Activated CD4-positive, CD25-positive, alpha-beta regulatory T cell treated with anti-CD3 and anti-CD28 coated beads, Interleukin-2, amount 50 U/mL, for 16 hours (primary cell): ENCODE measurements at places on chromosomes 7 and 10.

DNA sequence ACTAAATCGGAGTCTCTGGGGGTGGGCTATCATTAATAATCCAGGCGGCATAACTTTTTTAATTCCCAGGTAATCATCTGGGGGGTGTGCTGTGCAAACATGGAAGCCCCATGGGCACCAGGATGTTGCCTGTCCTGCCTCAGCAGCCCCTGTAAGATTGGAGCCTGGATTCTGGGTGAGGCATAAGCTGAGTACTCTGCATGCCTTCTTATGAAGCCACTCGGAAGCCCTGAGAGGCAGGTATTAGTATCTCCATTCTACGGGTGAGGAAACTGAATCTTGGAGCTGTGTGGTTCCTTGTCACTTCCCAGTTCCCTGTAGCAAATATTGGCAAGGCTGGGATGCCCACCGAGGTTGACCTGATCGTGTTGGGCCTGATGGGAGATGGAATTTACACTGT, 7.4 kb upstream of the OPN4 start:
- DNase-seq = no peak

DNA sequence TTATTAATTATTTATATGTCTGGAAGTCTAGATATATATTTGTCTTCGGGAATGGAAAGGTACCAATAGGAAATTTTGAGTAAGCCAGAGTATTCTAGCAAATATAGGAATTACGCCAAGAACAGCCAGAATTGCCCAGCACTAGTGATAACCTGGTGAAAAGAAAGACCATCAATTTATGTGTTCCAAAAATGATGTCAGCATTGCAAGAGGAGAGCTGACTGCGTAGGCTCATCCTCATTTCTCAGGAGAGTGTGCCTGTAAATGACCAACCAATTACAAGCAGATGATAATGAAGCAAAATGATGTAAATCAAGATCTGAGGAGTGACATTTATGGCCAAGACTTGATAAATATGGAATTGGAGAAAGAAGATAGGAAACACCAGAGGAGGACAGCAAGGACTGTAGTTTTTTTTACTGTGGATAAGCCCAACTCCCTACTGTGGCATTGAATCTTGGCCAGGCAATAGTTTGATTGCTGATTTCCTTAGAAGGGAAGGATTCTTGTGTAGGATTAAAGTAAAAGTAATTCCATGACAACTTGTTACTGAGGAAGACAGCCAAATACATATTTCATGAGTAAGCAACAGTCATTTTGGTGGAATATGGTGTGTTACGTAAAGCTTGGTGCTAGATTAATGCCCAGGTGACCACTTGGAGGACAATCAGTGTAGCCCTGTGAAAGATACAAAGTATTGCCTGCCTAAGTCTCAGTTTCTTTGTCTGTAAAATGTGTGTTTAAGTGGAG, 590.8 kb downstream of the AUTS2 start:
- no peak for DNase-seq

DNA sequence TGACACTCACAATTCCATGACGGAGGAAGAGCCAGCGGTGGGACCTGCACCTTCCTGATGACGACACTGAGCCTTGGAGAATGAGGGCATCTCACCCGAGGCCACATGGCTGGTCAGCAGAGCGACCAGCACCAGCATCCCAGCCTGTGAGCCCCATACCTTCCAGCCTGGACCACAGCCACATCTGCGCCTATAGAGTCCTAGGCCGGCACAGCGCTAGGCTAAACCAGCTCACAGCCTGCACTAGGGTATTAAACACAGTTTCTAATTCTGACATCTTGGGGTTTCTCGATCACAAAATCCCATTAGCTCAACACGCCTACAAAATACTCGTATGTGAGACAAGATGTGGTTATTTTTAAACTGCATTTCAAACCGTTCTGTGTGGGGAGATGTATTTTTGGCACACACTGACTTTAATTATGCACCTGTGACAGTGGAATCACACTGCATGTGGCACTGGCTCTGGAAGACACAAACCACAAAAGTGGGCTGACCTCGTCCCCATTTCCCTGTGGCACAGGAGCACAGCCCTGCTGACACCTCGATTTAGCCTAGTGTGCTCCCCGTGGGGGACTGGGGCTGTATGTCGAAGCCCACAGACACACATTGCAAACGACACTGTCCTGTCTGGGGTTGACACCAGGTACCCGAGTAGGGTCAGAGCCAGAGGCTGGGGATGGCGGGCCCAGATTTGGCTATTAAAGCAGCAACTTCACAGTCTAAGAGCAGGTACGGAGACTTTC, 32.5 kb downstream of the CPXM2 start:
- no peak for DNase-seq

DNA sequence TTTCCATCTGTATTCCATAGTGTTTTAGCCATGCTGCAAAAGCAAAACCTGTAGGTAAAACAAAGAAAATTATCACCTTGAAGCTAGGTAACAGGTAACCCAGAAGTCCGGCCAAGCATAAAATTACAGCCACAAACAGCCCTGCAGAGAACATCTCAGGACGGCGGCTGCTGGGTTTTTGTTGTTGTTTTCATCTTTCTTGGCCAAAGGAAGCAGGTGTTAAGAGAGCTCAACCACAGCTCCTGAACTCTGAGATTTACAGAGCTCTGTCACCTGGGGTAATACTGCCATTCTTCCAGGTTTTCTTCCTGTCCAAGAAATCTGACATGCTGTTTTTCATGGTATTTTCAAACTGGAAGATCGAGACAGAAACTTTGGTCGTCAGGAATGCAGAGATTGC, 847 bp upstream of the SCIN start:
- DNase-seq = no peak

DNA sequence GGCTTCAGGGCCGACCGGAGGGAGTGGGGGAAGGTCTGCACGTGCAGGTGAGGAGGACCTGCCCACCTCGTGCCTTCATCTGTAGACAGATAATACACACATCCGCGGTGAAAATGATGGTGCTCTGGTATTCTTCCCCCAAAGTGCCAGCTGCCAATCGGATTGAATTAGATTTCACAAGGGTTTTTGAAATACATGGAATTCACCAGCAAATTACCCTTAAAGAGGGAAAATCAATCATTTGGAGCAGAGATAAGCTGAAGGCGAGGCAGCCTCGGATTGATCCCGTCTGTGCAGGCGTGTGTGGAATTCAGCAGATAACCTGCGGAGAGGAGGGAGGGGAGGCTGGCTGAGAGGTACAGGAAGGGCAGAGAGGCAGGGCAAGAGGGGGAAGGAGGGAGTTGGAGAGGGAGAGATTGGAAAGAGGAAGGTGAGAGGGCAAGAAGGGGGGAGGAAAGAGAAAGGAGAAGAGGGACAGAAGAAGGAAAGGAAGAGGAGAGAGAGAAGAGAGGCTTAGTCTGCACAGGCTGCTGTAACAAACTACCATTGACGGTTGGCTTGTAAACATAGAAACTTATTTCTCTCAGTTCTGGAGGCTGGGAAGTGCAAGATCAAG, 84.2 kb downstream of the C10orf105 start:
- DNase-seq = no peak

DNA sequence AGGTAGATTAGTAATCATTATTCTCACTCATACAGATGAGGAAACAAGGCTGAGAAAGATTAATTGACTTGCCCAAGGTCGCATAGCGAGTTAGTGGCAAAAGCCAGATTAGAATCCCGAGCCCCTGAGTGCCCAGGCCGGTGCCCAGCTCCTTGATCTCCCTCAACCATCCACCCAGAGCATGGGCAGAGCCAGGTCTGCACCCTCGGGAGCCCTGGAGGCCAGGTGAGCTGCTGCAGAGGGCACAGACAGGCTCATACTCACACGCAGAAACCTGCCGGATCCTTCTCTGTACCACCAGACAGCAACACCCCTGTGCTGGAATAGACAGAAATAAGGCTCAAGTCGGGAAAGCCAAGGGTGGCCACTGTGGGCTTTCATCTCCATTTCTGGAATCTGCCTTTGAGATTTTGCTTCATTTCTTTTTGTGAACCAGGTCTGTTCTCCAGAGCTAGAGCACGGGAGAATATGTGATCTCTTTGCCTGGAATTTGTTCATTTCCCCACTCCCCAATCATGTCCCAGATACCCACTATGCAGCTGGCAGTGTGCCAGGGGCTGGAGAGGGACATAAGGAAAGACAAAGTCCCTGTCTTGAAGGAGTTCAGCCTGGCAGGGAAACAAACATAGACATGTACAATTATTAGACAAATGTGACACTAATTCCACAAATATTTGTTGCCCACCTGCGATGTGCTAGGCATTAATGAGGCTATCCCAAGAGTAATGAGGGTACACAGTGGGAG, 5.5 kb downstream of the AFAP1L2 start:
- no peak for DNase-seq

DNA sequence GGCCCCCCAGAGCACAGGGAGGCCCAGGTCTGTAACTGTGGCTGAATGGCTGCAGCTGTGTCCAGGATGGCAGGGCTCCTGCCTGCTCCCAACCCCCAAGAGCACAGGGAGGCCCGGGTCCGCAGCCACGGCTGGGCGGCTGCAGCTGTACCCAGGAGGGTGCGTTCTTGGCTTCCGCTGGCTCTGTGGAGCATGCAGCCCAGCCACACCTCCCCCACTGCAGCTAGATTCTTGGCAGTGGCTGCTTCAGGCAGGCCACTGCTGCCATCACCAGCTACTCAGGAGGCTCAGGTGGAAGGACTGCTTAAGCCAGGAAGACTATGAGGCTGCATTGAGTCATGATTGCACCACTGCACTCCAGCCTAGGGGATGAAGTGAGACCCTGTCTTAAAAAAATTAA, 27.9 kb downstream of the C7orf25 start:
- DNase-seq = no peak

GRCh38 chr10:17675638-17676037, 31.7 kb downstream of the STAM start:
- DNase-seq = no peak

DNA sequence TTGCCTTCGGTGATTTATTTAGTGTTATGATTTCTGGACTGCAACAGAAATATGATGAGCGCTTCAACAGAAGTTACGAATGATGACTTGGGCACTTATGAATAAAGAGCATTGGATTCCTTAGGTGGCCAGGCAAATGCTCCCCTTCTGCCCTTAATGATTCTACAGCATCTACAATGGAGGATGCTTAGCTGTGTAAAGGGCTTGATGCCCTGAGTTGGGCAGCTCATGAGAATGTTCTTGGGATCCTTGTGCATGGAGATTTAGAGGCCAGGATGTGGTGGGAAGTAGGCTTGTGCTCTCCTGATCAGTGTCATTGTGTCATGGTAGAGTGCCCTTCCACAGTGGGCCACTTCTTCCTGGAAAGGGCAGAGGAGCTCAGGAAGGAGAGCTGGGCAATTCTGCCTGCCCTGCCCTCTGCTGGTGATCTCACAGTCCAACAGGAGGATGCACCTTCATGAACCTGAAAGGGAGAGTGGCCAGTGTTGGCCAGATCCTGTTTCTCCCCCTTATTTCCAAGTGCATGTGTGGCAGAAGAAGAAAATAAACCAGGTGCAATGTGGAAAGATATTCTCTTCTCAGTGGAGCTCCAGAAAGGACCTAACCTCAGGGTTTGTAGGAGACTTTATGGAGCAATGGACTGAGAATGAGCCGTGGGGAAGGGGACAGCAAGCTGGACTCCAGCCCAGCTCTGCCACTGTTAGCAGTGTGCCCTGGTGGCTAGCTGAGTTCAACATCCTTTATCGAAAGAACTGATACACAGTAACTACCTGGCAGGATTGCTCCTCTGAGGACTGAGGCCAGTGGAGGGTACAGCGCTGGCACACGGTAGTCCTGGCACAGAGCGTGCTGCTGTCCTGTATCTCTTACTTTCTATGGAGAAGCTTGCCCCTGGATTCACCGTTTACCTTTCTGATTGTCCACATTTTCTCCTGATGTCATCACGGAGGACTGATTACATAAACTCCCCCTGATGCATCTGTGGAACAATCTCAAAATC, 182.9 kb downstream of the BMPER start:
- no peak for DNase-seq

GRCh38 chr10:843703-844102, 87.8 kb downstream of the LARP4B start:
- DNase-seq = no peak

DNA sequence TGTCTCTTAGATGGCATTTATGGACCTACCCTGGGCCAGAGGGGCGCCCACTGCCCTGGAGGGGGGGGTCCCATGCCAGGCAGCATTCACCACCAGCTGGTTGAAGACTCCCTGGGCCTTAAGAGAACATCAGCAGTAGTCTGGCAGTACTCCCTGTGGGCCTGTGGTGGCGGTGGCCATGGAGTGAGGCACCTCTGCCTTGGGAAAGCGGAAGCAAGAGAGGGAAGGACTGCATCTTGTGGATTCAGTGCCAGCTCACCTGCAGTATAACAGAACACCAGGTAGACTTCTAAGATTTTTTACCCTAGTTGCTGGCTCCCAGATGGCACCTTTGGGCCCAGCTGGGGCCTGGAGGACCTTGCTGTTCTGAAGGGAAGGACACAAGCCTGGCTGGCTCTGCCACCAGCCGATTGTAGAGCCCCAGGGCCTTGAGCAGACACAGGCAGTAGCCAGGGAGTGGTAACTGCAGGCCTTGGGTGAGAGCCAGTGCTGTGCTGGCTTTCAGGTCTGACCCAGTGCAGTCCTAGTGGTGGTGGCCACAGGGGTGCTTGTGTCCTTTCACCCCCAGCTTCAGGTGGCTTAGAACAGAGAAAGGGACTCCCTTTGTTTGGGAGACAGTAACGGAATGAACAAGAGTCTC, 15.8 kb downstream of the PLAC9 start:
- no peak for DNase-seq

DNA sequence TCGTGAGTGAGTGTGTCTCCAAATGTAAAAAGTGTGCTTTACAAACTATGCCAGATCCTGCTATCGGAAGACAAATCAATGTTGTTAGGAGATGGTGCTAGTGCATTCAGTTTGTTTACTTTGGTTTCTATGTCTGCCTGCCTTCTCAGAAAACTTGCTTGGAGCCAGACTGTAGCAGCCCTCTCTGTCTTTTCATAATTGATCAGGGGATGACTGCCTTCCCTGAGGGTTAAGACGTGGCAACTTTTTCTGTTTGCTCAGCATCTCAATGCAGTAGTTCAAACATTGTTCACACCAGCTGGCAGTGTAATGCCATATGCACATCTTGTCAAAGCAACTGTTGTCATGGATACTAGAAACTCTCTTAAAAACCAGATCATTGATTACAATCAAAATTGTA, 118.5 kb downstream of the FOXP2 start:
- DNase-seq = no peak

DNA sequence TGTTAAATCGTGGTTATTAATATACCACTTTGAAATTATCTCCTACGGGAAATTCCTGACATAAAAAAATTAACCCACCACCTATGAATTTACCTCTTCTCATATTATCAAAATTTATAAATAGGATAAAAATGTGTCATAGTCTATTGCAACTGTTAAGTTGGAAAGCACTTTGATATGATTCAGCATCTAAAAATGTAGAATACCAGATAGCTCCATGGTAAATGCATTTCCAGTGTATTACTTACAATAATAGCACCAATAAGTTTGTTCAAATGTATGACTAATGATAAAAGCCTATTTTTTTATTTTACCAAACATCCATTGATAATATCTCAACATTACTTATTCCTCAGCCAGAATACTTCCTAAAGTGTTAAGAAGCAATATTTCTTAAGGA, 13.6 kb upstream of the KCND2 start:
- DNase-seq = no peak
